NCI-H146 (cell line): ENCODE measurements at places on chromosomes 16 and 17.

DNA sequence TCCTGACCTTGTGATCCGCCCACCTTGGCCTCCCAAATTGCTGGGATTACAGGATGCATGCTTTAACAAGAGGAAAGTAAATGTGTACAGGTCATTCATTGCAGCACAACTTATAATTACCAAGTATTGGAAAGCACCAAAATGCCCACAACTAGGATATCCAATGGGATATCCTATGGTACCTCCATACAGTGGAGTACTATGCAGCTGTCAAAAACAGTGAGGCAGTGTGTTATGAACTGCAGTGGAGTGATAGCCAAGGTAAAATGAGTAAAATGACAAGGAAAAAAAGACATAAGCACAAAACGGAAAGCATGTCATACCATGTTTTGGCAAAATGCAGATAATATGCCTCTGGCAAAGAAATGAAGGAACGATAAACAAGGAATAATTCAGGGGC lies 87.6 kb downstream of the FOXL1 start:
- no peak for DNase-seq

- no peak for DNase-seq
Observed at GRCh38 chr17:39118674-39119419, 32.6 kb downstream of the PLXDC1 start.

- peak; percentile 5 for DNase-seq
Observed at GRCh38 chr16:9647981-9648701, 534.1 kb downstream of the GRIN2A start.

DNA sequence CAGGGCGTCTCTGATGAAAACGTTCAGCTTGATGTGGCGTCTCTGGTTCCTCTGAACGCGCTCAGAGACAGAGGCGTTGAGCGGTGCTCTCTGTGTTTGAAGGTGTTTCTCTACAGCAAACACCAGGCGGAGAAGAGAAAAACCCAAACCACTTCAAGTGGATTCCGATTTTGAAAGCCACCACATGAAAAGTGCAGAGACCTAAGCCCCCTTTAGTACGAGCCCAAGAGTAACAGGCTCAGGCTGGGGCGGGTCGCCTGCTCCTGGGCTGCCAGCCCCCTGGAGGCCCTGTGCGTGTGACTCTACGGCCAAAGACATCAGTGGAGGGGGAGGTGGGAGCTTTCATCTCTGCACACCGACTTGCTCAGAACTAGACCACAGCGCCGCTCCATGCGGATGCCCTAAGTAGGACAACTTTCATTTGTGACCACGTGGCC lies 328.4 kb downstream of the MAF start:
- no peak for DNase-seq

DNA sequence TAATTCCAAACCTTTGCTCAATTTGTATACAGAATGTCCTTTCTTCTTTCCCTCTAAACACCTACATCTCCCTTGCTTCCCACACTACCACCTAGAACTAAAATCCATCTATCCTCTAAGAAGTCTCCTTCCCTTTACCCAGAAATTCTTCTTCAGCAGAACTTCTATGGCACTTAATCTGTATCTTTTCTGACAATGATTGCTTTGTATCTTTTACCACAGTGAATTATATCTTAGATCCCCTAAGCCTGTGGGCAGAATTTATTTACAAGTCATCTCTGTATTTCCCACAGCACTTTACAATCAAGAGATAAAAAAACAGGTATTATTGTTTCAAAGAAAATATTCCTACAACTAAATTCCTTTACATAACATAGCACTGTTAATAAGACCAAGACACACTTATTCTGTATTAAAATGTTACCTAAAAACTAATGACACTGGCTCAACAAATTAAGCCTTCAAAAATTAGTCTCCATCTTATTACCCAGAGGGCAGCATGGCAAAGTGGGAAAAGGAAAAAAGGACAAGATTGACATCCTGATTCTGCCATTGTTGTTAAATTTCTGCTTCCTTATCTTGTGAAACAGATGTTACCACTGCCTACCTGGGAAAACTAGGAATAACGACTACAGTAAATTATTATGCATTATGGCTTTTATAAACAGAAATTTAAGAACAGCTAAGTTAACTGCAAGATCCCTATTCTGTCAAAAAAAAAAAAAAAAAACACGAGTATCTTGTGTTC lies 42.8 kb downstream of the KANSL1 start:
- DNase-seq: no peak

DNA sequence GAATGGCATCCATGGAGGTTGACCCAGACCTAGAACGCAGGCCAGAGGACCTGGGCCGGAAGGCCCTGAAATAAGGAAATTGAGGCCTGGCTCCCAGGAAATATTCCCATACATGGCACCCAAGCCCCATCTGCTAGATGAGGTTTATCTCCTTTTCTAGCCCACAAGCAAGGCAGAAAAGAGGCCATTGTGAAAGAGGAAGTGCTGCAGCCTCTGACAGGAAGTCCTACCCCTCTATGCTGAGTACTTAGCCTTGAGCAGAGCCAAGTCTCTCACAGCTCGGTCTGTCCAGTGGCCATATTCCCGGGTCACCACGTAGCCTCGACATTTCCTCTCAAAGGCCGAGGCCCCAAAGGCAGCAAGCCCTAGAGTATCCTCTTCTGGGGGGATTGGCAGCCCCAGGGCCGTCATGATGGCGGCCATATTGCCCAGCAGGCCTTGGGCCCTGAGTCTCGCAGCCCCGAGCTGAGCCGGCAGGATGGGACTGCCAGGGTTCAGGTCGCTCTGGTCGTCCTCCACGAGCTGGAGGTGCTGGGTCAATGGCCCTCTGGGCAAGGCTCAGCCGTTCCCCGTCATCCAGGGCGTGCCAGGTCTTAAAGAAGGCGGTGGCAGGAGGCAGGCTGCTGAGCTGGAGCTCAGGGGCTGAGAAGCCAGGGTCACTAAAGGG lies 7.8 kb downstream of the CTF1 start:
- no peak for DNase-seq

DNA sequence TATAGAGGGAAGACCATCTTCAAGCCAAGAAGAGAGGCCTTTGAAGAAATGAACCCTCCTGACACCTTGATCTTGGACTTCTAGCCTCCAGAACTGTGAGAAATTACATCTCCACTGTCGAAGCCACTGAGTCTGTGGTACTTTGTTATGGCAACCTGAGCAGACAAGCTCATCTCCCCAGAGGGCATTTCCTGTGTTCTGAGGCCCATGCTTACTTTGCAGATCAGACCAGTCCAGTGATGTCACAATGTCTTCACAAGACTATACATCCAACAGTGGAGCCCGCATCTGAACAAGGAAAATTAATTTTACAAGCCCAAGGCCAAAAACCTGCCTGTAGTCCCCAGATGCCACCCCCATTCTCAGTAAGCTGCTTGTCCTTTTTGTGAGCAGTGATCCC lies 14.8 kb upstream of the C17orf113 start:
- DNase-seq: no peak

DNA sequence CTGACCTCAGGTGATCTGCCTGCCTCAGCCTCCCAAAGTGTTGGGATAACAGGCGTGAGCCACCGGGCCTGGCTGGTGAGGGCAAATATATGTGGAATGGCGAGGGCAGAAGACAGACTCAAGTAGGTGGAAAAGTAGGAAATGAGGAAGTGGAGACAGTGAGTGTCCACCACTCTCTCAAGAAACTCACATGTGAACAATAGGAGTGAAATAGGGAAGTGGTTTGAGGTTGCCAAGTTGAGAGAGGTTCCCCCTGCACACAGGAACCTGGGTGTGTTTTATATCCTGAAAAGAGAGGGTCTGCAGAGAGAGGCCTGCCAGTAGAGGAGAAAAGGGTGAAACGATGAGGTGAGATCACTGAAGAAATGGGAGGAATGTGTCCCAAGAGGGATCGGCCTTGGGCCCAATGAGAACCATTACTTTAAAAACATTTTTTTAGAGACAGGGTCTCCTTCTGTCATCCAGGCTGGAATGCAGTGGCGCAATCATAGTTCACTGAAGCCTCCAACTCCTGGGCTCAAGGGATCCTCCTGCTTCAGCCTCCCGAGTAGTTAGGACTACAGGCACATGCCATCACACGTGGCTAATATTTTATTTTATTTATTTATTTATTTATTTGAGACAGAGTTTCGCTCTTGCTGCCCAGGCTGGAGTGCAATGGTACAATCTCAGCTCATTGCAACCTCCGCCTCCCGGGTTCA lies 17.1 kb upstream of the CORO1A start:
- no peak for DNase-seq
